ENCODE measurements at places on chromosomes 12 and 14. TPM values are rescaled to one million over a fixed set of nuclear protein-coding genes. Genes with fewer than 3 reads are reported as not detected.

GPRC5D gene
- total RNA-seq = not detected

MGST1 gene
- total RNA-seq = 39.6 TPM

PTPRB gene
- 31.9 TPM for total RNA-seq

TMEM119 gene
- total RNA-seq = 0.95 TPM

KRT79 gene
- total RNA-seq = not detected

TDRD9 gene
- 4.6 TPM for total RNA-seq
